ENCODE measurements at places on chromosomes 2 and 18.

DNA sequence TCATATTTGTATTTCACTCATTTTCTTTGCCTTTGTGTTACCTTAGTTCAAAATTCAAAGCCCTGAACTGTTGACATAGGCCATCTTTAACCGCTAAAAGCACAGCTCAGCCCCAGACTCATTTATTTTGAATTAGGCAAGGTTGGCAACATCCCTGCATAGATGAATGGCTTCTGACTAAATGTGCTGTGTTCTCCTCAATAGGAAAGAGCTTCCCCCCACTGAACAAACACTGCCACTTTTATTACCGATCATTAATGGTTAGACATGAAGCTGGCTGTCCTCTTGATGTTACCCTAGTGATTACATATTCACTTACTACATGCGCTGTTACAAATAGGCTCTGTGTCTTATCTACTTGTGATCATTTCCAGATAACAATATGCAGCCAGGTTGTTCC lies 170.7 kb downstream of the ADCYAP1 start:
- no peaks in the 10 kb centered on the region for H3K36me3 ChIP-seq
- DNase-seq: no peak
- H3K27ac ChIP-seq: no peak overlapping the region
- no peaks in the 10 kb centered on the region for H3K27me3 ChIP-seq

- no peak for DNase-seq
- no peaks in the 10 kb centered on the region for H3K36me3 ChIP-seq
- H3K4me1 ChIP-seq: no peaks in the 10 kb centered on the region
- no peaks in the 10 kb centered on the region for H3K27me3 ChIP-seq
Observed at GRCh38 chr2:141137122-141137693, 993.6 kb downstream of the LRP1B start.

- H3K36me3 ChIP-seq: no peaks in the 10 kb centered on the region
- H3K27me3 ChIP-seq: no peaks in the 10 kb centered on the region
- no peak overlapping the region for H3K27ac ChIP-seq
- no peak for DNase-seq
- H3K4me3 ChIP-seq: no peak overlapping the region
- H3K4me1 ChIP-seq: no peaks in the 10 kb centered on the region
Observed at GRCh38 chr2:8882094-8882493, 44.7 kb upstream of the KIDINS220 start.

DNA sequence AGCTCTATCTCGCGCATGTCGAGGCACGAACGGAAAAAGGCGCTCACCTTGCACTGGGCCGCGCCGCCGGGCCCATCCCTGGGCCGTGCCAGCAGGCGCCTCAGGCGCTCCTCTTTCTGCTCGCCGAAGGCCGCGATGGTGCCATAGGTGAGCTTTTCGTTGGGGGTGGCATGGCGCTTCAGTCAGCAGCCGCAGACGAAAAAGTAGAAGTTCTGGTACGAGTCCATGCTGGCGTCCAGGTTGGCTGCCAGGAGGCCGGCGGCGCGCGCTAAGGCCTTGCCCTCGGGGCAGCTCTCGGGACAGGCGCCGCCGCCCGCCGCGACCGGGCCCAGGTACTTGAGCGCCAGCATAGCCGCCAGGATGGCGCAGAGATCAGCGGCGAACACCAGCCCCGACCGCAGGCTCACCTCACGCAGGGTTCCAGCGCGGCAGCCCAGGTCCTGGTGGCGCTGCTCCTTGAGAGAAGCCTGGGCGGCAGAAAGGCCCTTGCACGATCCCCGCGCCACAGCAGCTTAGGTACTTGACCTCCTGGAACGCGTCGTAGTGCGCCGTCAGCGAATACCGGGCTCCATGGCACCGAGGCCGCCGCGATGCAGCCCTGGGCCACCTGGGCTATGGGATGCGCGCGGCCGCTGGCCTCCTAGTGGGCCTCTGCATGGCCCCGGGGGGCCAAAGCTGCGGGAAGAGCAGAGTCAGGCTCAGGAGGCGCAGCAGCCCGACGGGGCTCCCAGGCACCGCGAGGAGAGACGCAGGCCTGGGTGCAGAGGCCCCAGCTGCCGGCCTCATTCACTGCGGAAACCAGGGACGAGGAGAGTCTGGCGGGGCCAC lies 12.8 kb downstream of the ALPG start:
- no peak overlapping the region for H3K27ac ChIP-seq
- no peak for DNase-seq
- H3K4me1 ChIP-seq: no peaks in the 10 kb centered on the region
- H3K36me3 ChIP-seq: no peaks in the 10 kb centered on the region
- no peak overlapping the region for H3K4me3 ChIP-seq
- peaks cover 27% of the 10 kb centered on the region for H3K27me3 ChIP-seq

- H3K27me3 ChIP-seq: no peaks in the 10 kb centered on the region
- no peak for DNase-seq
- H3K4me1 ChIP-seq: no peaks in the 10 kb centered on the region
- no peaks in the 10 kb centered on the region for H3K36me3 ChIP-seq
Observed at GRCh38 chr2:42954227-42954962, 162.0 kb upstream of the HAAO start.

DNA sequence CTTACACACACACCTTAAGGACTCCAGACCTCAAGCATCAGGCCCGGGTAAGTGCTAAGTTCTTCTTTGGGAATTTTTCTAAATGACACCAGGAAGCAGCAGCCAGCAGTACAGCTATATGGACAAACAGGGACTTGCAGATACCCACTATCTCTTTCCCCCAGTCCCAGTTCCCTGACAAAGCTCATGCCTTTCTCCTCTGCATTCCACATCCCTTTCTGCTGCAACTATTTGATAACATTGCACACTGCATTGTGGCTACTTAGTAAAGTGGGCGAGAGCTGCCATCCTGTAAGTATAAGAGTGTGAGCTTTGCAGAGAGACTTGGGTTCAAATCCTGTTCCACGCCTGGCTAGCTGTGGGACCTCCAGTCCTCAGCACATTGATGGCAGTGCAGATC lies 14.0 kb upstream of the CD226 start:
- no peaks in the 10 kb centered on the region for H3K36me3 ChIP-seq
- H3K27ac ChIP-seq: no peak overlapping the region
- H3K27me3 ChIP-seq: no peaks in the 10 kb centered on the region
- no peak for DNase-seq
- no peaks in the 10 kb centered on the region for H3K4me1 ChIP-seq

- H3K4me1 ChIP-seq: no peaks in the 10 kb centered on the region
- H3K36me3 ChIP-seq: no peaks in the 10 kb centered on the region
- no peak for DNase-seq
- H3K27me3 ChIP-seq: no peaks in the 10 kb centered on the region
- no peak overlapping the region for H3K4me3 ChIP-seq
Observed at GRCh38 chr2:238790833-238791230, 57.1 kb upstream of the TWIST2 start.

- no peaks in the 10 kb centered on the region for H3K27me3 ChIP-seq
- H3K27ac ChIP-seq: no peak overlapping the region
- H3K36me3 ChIP-seq: no peaks in the 10 kb centered on the region
- H3K4me1 ChIP-seq: no peaks in the 10 kb centered on the region
- no peak for DNase-seq
- peak overlapping the region; percentile 69 for H3K4me3 ChIP-seq
Observed at GRCh38 chr2:28567061-28567471, 71.2 kb downstream of the PLB1 start.

GRCh38 chr2:241891988-241892298 lies 22.4 kb downstream of the RTP5 start:
- no peak overlapping the region for H3K4me3 ChIP-seq
- no peaks in the 10 kb centered on the region for H3K4me1 ChIP-seq
- no peaks in the 10 kb centered on the region for H3K36me3 ChIP-seq
- no peak overlapping the region for H3K27ac ChIP-seq

DNA sequence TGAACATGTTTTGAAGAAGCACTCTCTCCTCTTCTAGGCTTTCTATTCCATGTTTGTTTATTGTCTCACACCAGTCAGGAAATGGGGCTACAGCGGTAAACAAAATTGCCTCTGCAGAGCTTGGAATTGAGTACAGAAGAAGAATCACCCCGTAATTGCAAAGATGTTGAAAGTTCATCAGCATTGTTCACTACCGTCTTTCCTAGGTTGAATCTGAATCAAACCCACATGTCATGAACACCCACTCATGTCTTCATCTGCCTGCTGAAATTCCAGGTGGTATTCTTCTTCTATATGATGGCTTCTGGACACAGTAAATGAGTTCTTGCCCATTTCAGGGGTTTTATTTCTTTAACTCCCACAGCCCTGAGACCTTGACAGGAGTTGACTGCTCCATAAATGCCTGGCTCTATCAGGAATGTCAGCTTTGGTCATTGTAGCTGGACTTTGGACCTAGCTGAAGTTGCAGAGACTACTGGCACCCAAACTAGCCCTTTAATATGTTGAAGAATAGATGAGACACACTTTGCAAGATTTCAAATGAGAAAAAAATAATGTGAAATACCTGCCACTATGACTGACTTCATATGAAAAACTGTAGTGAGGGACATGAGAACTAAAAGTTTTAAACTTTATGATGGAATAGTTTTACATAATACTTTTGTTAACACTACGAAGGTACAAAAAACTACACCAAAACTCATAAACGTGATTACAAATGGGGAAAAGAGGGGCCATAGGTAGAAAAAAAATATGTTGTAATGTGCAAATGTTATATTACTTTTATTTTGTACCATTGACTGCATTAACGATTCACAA lies 1235.3 kb upstream of the ZEB2 start:
- no peaks in the 10 kb centered on the region for H3K27me3 ChIP-seq
- no peaks in the 10 kb centered on the region for H3K36me3 ChIP-seq
- no peak overlapping the region for H3K27ac ChIP-seq
- DNase-seq: no peak

DNA sequence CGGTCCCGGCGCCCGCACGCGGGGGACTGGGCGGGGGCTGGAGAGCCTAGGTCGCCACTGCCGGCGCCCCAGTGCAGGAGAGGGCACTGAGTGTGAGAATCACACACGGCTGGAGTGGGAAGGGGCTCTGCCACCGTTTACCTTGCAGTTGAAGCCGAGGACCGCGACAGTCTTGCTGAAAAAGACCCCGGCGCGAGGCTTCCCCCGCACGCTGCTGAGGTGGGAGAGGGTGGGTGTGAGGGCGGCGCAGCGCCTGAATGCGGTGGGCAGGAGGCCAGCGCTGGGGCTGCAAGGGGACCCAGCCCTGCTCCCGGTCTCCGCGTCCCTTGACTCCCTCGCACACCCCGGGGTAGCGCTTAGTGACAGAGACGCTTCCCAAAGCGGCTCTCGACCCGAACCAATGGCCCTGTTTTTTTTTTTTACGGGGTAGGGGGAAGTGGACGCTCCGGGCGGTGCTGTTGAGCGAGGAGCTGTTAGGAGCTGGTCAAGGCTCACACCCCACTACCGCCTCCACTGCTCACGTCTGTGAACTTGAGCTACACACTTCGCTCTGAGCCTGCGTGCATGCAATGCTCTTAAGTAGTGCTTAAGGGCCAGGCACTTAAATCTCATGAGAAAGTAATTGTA lies 794 bp downstream of the NOTO start:
- no peaks in the 10 kb centered on the region for H3K4me1 ChIP-seq
- DNase-seq: peak; percentile 40
- H3K27me3 ChIP-seq: peaks cover 16% of the 10 kb centered on the region
- no peaks in the 10 kb centered on the region for H3K36me3 ChIP-seq
- no peak overlapping the region for H3K27ac ChIP-seq

DNA sequence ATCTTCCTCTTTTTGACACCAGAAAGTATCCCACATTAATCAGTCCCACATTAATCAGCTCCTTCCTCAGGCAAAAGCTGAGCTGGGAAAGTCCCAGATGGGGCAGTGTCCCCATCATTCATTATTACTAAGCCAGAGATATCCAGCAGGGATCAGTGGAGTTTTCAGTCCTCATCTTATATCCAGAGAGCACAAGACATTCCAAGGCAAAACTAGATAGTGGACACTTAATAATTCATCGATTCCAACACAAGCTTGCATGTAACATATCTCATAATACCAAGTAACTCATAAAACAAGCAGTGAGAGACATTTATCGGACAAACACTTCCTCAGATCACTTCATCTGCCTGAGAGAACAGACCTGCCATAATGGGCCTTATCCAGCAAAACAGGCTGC lies 53.1 kb downstream of the MCFD2 start:
- no peaks in the 10 kb centered on the region for H3K27me3 ChIP-seq
- no peak for DNase-seq
- no peak overlapping the region for H3K27ac ChIP-seq
- H3K36me3 ChIP-seq: no peaks in the 10 kb centered on the region
- no peak overlapping the region for H3K4me3 ChIP-seq

DNA sequence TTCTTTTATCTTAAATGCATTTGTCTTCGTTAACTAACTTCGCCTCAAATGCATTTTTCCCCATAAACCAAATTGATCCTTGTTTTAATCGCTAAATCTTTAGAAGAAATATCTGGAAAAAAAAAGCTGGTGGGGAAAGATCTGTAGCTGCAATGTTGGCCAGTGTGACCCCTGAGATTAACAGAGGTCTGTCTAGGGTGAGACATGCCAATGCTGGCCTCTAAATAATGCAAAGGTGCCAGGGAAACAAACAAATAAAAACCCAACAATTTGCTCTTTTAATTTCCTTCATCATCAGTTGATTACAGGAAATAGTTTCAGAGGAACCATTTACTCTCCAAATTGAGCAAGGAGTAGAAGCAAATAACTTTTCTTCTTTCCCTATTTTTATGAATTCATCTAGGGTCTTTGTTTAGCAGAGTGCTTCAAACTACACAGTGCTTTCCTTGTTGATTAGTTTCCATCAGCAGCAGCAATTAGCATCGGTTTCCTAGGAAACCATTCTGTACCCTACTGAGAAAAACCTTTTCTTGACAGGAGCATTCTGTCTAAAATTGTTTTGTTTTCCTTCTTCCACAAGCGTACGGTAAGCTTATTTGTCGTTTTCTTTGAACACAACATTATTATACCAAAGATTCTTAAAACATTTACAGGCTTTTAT lies 100.5 kb upstream of the UNC80 start:
- no peak for DNase-seq
- no peak overlapping the region for H3K4me3 ChIP-seq
- no peaks in the 10 kb centered on the region for H3K36me3 ChIP-seq
- H3K4me1 ChIP-seq: no peaks in the 10 kb centered on the region

DNA sequence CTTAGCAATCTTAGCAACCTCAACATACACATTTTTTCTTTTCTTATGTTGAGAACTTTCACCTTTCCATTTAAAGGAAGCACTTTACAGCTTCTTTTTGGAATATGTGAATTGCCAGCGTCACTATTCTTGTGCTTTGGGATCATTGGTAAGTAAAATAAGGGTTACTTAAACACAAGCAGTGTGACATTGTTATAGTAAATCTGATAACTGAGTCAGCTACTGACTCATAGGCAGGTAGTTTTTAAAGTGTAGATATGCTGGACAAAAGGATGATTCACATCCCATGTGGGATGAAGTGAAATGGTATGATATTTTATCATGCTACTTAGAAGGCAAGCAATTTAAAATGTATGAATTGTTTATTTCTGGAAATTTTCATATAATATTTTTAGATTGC lies 637.2 kb downstream of the DCDC2C start:
- no peak for DNase-seq
- H3K36me3 ChIP-seq: no peaks in the 10 kb centered on the region
- no peak overlapping the region for H3K4me3 ChIP-seq

- H3K36me3 ChIP-seq: no peaks in the 10 kb centered on the region
- H3K4me3 ChIP-seq: no peak overlapping the region
- no peaks in the 10 kb centered on the region for H3K4me1 ChIP-seq
- no peak for DNase-seq
- H3K27ac ChIP-seq: no peak overlapping the region
Observed at GRCh38 chr18:79379251-79379905, 16.4 kb upstream of the NFATC1 start.

All from right lobe of liver (tissue), 6 donors.